A549 (cell line): ENCODE measurements at places on chromosomes 7 and 10.

- DNase-seq: no peak
These were observed 37.5 kb downstream of the HELLS start for GRCh38 chr10:94583124-94583523.

- no peak for DNase-seq
These were observed 2.0 kb downstream of the PRR15 start for GRCh38 chr7:29565634-29565981.

- DNase-seq: no peak
These were observed 112.2 kb downstream of the SEMA3C start for GRCh38 chr7:80806663-80807062.

- no peak for DNase-seq
These were observed 45.7 kb upstream of the GTF2IRD1 start for GRCh38 chr7:74407958-74408357.

DNA sequence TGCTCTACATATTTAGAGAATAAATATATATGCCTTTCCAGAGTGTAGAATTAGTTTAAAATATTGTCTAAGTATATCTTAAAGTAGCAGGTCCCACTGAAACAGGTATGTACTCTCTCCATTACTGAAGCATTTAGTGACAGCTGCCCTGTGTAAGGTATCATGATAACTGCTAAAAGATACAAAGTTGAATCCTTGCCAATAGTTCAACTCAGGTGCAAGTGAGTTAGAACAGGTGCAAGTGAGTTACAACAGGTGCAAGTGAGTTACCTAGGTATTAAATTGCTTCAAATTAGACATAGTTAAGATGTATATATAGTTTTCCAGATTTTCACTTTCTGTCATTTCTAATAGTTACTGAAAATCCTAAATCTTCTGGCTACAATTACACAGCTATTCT, 119.1 kb downstream of the CNOT4 start:
- DNase-seq: no peak

GRCh38 chr7:46129831-46130230, 208.8 kb upstream of the IGFBP3 start:
- DNase-seq: no peak

GRCh38 chr7:26099236-26099635, 52.8 kb upstream of the NFE2L3 start:
- no peak for DNase-seq

GRCh38 chr10:46229144-46229563, 57.6 kb upstream of the ANTXRL start:
- DNase-seq: peak; percentile 56

- DNase-seq: no peak
These were observed 90.5 kb upstream of the PDGFA start for GRCh38 chr7:610141-610530.

- no peak for DNase-seq
These were observed 251.2 kb downstream of the DNAJB6 start for GRCh38 chr7:157587805-157588560.

- DNase-seq: no peak
These were observed 17.7 kb upstream of the GALNTL5 start for GRCh38 chr7:151938550-151938949.

DNA sequence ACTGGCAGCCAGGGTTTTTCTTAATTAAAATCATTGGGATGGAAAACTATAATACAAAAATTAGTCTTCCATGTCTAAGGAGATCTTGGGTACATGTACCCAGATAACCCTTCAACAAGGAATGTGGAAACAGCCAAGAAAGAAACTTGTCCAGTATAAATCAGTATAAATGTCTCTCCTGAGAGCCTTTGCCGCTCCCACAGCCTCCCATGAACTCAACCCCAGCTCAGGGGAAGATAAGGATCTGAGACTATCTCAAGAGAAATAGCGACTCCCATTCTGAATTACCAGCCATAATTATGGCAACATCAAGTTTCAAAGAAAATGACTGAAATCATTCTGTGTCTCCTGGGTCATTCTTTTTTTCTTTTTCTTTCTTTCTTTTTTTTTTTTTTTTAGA, 32.6 kb upstream of the AFAP1L2 start:
- DNase-seq: no peak

GRCh38 chr10:3977761-3978160, 192.8 kb upstream of the KLF6 start:
- DNase-seq: no peak

DNA sequence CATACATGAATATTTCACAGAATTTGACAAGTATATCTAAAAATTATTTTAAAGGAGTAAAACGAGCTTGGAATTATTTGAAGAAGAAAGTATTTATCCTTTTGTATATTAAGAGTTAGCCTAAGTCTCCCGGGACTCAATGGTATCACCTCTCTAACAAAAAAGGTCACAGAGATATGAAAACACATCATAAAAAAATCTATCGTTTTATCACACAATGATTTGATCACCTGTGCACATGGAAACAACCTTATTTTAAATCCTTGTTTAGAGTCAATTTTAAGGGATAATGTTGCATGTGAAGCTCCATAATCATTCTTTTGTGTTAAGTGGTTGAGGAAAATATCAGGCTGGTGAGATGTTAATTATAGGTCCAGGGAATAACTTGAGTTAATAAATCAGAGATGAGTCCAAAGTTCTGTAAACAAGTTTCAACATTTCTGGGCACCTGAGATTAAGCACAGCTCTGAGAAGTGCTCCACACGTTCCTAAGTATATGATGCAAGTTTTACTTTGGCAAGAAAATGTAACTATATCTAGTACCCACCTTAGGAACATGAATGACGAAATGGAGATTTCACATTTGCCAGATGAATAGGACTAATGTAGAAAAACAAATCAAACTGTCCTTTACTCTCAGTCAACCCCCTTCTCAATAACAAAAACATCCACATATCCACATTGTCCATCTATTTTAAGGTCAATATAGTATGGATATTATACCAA, 148.5 kb upstream of the AKR1E2 start:
- DNase-seq: peak; percentile 44

GRCh38 chr10:114508376-114508775, 104.1 kb upstream of the AFAP1L2 start:
- no peak for DNase-seq

- no peak for DNase-seq
These were observed 37.9 kb downstream of the HBP1 start for GRCh38 chr7:107206706-107207105.

DNA sequence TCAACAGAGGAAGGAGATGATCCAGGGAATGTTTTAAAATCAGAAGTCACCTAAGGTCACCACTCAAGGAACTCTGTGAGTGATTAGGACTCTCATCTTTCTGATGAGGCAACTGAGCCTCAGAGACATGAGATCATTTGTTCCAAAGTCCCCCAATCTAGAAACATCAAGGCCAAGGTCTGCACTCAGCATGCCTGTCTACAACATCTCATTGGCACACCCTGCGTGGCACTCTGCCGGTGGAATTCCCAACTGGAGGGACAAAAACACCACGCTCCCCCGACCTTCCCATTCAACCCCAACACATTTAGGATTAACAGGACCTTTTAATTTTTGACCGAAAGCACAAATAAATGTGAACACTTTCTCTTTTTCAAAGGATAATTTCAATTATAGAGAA, 31.4 kb downstream of the CPXM2 start:
- DNase-seq: no peak

- no peak for DNase-seq
These were observed at the start of gene SCART1 for GRCh38 chr10:133453516-133454203. TSS of gene SCART1 (plus strand) at chr10:133453945. CDS start at chr10:133453998, 53 bp downstream.

GRCh38 chr10:116017405-116017804, 255.6 kb downstream of the GFRA1 start:
- no peak for DNase-seq

DNA sequence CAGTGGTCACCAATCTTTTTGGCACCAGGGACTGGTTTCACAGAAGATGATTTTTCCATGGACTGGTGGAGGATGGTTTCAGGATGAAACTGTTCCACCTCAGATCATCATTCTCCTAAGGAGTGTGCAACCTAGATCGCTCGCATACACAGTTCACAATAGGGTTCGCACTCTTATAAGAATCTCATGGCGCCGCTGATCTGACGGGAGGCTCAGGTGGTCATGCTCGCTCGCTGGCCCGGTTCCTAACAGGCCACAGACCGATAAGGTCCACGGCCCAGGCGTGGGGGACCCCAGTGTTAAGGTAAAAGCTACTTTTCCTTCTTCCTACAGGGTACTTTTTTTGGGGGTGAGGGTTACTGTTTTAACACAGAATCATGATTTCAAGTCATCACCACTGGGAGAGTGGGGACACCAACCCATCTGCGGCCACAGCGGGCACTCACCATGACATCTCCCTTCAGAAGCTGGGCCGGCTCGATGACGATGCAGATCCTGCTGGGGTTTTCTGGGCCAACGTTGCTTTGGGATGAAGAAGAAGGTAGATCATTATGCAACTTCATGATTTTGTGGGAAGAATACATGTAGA, 170.5 kb downstream of the TNS3 start:
- no peak for DNase-seq

GRCh38 chr10:61606959-61607907, 55.5 kb upstream of the CABCOCO1 start:
- no peak for DNase-seq

DNA sequence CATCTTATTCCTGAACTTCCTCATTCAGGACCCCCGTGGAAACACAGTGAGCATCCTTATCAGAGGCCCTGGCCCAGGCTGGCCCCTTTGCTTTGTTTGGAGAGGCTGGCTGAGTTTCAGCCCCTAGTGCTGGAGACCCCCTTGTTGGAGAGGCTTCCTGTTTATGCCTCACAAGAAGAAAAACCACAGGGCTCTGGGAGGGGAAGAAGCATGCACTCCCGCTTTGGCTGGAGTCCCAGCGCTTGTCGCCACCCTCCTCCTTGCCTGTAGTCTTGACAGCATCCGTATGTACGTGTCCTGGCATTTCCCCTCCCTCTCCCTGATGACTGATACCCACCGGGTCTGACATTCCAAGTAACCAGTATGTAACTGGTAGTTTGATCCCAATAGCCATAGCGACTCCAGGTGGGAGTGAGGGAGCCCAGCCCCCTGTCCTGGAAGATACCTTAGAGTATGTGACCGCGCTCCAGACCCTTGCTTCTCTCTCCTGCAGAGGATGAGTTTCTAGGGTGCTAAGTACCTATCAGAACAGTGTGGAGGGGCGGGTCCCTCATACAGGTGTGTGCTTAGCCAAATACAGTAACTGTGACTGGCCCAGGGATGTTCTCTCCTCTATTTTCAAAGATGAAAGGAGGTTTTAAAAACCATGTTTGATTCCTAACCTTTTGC, 6.9 kb upstream of the ATP6V0E2 start:
- DNase-seq: no peak

- no peak for DNase-seq
These were observed 1.3 kb upstream of the CUL1 start for GRCh38 chr7:148697256-148698006.

- DNase-seq: no peak
These were observed 123.8 kb downstream of the SLC25A13 start for GRCh38 chr7:96198047-96198636.

GRCh38 chr7:105880571-105881330, 4.4 kb upstream of the ATXN7L1 start:
- DNase-seq: no peak

GRCh38 chr10:78742730-78743615, 325.8 kb upstream of the ZMIZ1 start:
- DNase-seq: no peak

DNA sequence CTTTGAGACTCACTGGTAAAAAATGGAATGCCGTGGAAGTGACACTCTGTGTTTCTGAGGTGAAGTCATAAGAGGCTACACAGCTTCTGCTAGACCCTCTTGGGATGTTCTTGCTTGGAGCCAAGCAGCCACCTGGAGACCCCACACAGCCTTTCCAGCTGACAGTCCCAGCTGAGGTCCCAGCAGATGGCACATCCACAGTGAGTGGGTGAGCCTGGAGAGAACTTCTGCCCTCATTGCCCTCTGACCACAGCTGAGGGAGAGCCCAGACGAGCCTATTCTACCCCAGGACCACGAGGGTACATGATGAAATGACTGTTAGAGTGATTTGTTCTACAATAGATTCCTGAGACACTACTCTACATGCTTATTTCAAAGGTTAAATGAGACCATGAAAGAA, 44.3 kb downstream of the CXCL12 start:
- DNase-seq: no peak

- no peak for DNase-seq
These were observed 241.0 kb upstream of the PRSS1 start for GRCh38 chr7:142508251-142508650.

DNA sequence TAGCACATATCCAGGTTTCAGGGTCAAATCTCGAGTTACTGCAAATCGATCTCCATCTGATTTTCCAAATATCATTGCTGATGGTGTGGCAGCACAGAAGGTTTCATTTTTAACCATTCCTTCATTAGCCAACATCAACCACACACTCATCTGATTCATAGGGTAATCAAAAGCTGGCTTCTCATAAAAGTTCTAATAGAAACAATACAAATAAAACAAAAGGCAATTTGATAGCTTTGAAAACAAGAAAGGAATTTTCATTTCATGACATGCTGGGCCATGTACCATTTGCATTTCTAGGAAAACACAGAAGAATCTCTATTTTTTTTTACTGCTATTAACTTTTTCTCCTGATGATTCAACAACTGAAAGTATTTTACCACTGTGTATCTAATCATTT, 147.7 kb upstream of the SLC26A5 start:
- DNase-seq: no peak

GRCh38 chr10:105840288-105840770, 1199.2 kb downstream of the SORCS3 start:
- DNase-seq: no peak

DNA sequence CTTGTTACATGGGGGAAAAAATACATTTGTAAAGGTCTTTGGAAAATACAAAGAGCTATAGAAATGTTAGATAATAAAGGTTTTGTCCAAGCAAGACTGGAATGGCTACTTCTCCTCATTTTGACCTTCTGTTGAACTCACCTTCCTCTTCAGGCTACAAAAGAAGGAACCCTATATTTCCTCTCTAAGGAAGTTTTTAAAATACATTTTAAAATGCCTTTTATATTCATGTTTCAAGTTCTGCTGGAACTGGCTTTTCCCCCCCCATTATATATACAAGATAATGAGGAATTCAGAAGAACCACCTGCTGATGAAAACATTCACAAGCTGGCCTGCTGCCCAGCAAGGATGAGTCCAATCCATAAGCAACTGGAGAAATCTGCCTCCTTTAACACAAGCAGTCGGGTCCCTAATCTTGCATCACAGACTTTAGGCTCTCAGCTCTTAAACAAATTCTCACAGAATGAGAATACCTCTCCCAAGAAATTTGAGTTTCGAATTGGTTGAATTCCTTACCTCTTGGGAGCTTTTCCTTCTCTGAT, 44.6 kb downstream of the MTERF1 start:
- DNase-seq: no peak
